ENCODE measurements at places on chromosomes 1 and 21.

- no peak for DNase-seq
Observed at GRCh38 chr1:235266325-235266724, 61.7 kb downstream of the ARID4B start.

- DNase-seq, result no peak
Observed at GRCh38 chr1:41025979-41026819, 4.7 kb upstream of the SLFNL1 start.

DNA sequence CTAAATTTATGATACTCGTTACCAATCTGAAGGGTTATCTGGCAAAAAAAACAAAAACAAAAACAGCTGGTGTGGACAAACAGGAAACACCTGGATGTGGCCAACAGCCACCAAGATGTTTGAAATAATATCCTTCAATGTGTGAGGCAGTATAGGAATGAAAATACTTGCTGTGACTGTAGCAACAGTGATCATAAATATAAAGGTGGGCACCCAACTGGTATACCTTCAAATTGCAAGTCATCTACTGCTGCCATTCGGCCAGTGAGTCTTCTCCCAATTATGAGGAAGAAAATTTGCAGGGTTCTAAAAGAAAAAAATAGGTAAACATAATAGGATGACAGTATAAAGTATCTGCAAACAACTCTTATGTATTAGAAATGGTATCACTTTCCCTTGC is 916 bp downstream of the YIPF1 start:
- DNase-seq, result no peak

- DNase-seq, result no peak
Observed at GRCh38 chr1:65630855-65631254, 161.8 kb upstream of the PDE4B start.

DNA sequence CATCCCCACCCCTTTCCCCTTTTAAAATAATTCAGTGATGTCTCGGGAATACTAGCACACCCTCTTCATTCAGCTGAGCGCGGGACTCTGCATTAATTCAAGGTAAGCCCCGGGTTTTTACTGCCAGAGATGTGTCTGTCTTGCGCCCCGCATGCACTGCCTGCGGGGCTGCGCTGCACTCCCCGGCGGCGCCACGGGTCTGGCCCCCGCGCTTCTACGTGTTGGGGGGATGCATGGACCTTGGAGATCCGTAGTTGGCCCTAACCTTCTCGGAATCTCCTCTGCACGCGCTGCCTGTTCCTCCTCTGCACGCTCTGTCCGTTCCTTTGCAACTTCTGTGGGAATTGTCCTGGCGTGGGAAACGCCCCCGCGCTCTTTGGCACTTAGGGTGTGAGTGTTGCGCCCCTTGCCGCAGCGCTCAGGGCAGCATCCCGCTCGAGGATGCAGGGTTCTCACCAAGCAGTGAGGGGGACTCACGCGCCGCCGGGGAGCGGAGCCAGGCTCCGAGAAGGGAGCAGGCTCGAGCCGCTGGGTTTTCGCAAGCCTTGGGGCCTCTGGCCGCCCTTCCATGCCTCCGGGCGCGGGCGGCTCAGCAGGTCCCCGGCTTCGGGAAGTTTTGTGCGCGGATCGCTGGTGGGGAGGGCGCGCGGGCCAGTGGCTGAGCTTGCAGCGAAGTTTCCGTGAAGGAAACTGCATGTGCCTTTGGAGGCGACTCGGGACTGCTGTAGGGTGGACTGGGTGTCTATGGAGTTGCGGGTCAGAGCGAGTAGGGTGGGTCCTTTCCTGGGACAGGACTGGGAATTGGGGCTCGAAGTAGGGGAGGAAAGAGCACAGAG is 165.1 kb upstream of the CACNA1E start:
- DNase-seq, result peak; percentile 72

DNA sequence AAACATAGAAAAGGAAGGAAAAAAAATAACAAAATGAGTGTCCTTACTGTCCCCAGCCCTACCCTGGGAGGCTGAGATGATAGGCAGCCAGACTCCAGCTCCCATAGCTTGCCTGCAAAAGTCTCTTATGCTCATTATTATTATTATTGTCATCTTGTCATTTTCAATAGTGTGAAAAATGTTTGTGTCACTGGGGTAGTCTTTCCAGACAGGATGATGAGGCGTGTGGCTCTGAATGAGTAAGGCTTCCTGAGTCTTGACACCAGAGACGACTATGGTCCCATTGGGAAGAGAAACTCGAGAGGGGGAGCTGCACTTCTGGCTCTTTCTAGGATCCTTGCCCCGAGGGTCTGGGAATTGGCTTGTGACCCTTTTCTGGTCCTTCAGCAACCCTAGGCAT is 1.1 kb upstream of the CYB561D1 start:
- peak; percentile 37 for DNase-seq

DNA sequence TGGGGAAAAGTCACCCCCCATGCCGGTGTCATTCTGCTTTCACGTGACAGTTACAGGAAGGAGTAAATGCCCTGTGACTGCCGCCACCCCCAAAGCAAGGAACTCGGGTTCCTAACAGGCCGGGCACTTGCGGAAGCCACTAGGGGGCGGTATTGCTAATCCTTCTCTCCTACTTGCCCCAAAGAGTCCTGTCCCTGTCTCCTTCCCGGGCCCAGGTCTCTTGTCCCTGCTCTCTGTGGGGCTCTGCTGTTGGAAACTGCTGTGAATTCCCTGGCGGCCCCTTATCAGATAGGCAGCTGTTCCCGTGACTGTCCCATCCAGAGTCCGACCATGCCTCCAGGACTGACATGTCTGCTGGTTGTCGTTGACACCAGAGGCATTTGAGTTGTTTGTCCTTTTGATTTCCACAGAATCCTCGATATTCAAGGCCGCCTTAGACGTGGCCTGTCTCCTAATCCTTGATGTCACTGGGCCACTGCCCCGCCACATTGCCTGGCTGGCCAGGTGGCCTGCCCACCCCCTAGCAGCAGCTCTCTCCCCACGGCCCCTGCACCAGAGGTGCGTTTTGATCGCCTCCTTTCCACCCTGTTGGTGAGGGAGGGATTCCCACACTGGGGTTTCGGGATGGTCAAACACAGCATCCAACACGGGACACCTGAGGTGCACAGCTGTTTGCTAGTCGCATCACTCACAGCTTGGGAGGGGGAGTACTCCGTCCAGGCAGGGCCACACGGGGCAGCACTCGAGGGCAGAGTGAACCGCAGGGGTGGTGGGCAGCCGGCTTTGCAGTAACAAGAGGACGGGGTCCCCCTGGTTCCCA is 37.3 kb downstream of the CHAF1B start:
- DNase-seq, result peak; percentile 94

- no peak for DNase-seq
Observed at GRCh38 chr1:158607296-158607695, 2.2 kb downstream of the OR10Z1 start.

GRCh38 chr1:43664369-43664768 is 14.4 kb downstream of the KDM4A start:
- no peak for DNase-seq

- no peak for DNase-seq
Observed at GRCh38 chr1:116513956-116514355, 56.9 kb downstream of the CD58 start.

DNA sequence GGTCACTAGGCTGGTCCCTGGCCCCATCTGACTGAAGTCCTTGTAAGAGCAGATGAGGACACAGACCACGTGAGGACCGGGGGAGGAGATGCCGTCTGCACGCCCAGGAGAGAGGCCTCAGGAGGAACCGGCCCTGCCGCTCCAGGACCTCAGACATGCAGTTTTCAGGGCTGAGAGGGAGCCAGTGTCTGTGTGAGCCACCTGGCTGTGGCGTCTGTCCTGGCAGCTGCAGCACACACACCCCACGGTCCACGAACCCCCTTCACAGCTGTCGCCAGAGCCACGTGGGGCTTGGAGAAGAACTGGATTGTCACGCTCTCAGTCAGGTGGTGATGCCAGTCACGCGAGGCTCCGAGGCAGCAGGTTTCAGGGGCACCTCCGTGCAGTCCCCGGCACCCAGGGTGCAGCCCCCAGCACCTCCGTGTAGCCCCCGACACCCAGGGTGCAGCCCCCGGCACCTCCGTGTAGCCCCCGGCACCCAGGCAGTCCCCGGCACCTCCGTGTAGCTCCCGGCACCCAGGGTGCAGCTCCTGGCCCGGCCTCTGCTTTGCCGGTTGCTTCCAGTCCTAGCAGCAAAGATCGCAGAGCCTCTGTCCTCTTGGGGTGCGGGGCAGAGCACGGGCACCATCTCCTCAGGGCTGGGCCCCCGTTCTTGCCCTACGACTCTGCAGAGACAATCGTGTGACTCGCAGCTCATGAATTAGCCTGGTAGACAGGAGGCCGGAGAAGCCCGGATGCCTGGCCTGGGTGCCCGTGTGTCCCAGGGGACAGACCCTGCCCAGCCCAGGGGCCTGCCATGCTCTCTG is 19.0 kb upstream of the SUMO3 start:
- peak; percentile 92 for DNase-seq

GRCh38 chr1:237702161-237702560 is 188.6 kb downstream of the ZP4 start:
- no peak for DNase-seq

DNA sequence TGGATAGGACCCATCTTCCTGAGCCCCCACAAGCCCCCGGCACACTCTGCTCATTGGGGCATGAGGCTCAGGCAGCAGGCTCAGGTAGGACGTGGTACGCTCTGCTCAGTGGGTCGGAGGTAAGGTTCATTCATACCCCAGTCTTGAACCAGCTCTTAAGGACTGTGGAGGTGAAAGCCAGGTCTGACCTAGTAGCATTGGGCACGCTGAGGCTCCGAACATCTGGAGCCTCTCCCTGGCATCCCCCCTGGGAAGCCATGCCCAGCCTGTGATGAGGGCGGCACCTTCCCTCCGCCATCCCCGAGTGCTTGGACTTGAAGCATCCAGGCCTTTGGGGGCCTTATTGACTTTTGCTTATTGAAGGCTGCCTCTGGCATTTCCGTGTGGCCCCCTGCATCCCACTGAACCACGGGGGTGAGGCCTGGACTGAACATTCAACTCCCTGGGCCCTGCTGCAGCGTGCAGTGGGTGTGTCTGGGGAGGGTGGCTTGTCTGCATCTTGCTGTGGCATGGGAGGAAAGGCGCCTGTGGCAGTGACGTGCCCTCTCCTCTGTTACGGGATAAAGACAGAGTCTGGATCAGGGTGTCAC is 50.0 kb downstream of the FAAP20 start:
- peak; percentile 69 for DNase-seq

- DNase-seq, result peak; percentile 29
Observed at GRCh38 chr1:184164536-184164935, 113.0 kb downstream of the TSEN15 start.
